Prostate gland (tissue), 2 donors: ENCODE measurements at places on chromosomes 16 and 17.

GRCh38 chr17:44916781-44917241, 1.5 kb upstream of the GFAP start:
- no peak overlapping the region for H3K4me3 ChIP-seq
- peak; percentile 70 for DNase-seq
- no peaks in the 10 kb centered on the region for H3K4me1 ChIP-seq
- H3K27me3 ChIP-seq, result peaks cover 3% of the 10 kb centered on the region

GRCh38 chr17:53538129-53538617, 284.6 kb upstream of the KIF2B start:
- DNase-seq, result no peak
- no peaks in the 10 kb centered on the region for H3K36me3 ChIP-seq
- no peak overlapping the region for H3K4me3 ChIP-seq
- H3K27me3 ChIP-seq, result no peaks in the 10 kb centered on the region
- H3K27ac ChIP-seq, result no peak overlapping the region
- H3K4me1 ChIP-seq, result no peaks in the 10 kb centered on the region

DNA sequence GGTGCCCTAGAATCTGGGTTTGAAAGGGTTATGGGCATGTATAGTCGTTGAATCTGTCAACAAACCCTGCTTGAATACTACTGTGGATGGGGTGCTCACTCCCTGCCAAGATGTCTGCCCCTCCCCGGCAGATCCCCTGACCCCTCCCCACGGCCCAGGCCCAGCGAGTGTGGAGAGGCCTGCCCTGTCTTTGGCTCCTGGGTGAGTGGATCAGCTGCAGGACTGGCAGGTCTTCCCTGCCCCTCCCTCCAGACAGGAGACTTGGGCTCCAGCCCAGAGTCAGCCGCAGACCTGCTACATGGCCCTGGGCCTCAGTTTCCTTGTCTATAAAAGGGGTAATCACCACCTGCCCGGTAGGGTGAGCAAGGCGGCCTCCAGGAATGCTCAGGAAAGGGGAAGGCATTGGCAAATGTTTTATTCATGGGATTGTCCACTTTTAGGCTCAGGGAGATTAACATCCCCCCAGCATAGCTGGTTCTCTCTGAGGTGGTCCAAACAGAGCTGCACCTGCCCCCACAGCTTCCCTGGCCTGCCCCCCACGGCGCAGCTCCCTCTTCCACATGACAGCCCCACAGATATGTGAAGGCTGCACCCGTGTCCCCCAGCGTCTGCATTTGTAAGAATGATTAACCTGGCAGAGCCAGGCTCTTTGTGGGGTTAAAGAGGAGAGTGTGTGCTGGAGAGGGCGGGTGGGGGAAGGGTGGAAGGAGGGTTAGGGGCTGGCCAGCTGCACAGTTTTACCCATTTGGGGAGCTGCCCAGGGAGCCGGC, 18.5 kb upstream of the SPNS2 start:
- DNase-seq, result no peak
- no peak overlapping the region for H3K27ac ChIP-seq
- no peaks in the 10 kb centered on the region for H3K4me1 ChIP-seq
- no peaks in the 10 kb centered on the region for H3K36me3 ChIP-seq
- no peak overlapping the region for H3K4me3 ChIP-seq

DNA sequence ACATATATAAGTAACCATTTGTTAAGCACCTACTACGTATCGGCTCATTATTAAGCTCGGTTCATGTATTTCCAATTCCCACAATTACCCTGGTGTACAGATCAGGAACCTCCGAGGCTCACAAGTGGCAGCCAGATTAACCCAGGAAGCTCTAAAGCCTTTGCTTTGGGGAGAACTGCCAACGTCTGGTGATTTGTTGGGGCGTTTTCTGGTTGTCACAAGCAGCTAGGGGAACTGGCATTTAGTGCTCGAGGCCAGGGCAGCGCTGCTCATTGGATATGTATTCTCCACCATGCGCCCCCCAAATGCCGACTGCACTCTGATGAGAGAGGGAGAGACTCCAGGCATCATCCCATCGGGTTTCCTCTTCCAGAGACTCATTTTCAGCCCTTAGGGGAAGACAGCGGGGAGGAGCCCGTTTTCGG, 541 bp downstream of the ZNF18 start:
- peak overlapping the region; percentile 91 for H3K4me3 ChIP-seq
- H3K36me3 ChIP-seq, result no peaks in the 10 kb centered on the region
- peak overlapping the region; percentile 80 for H3K27ac ChIP-seq
- no peaks in the 10 kb centered on the region for H3K4me1 ChIP-seq
- DNase-seq, result peak; percentile 16
